ENCODE measurements at places on chromosomes 3 and 15.

DNA sequence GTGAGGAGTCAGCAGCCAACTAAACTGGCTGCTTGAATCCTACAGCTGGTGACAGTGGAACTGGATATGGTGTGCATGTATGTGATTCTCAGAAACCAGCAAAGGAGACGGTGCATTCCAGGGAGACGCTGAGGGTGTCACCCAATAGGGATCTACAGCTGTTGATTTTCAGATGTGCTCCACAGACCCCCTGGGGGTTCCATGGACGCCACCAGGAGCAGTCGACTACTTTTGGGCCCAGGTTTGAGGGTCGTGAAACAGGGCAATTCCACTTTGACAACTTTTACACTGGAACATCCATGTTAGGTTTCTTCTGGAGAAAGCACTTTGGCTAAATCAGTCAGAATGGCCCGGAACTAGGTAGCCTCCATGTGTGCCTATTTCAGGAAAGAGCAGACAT is 71.5 kb upstream of the MEX3B start:
- DNase-seq, result no peak

DNA sequence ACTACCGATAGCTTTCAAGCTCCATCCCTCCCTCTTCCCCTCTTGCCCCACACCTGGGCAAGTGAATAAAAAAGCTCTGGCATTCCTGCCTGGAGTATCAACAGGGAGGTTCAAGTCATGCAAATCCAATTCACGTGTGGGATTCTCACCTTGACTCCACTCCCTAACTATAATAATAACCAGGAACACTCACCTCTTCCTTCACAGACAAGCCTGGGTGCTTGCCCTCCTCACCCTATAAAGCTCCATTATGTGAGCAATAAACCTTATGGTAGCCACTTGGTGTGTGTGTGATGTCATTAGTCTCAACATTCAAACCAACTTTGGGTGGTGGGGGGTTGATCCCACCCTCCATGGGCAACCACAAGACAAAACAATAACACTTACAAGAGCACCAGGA is 16.6 kb downstream of the CHDH start:
- no peak for DNase-seq

GRCh38 chr3:16849229-16849628 is 35.5 kb upstream of the PLCL2 start:
- DNase-seq, result no peak

DNA sequence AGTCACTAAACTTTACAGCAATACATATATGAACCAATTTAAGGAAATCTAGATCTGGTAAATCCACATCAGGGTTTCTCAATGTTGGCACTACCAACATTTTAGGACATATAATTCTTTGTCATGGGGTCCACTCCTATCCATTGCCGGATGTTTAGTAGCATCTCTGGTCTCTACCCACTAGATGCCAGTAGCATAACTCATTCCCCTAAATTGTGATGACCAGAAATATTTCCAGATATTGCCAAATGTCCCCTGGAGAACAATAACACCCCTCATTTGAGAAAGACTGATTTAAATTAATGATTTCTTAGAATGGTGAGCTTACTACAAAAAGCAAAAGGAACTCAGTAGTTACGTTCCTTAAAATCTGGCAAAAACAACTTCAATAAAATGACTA is 23.1 kb upstream of the ANKRD28 start:
- DNase-seq, result peak; percentile 11

- no peak for DNase-seq
Observed at GRCh38 chr15:58738046-58738707, 11.3 kb downstream of the ADAM10 start.

DNA sequence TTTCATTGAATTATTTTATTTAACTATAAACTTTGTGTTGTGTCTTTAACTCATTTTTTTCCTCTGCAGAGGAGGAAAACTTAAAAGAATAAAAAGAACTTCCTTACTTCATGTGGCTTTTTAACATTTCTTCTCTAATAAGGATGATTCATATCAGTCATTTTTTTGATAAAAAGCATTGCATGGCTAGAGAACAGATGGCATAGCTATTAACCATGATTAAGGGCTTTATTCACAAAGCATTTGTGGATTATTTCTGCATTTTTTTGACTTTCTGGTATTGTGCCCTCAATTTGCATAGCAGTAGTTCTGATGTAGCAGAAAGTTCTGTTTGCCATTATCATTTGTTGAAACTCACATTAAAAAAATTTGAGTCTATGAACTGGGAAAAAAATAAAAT is 540.8 kb downstream of the SI start:
- no peak for DNase-seq

DNA sequence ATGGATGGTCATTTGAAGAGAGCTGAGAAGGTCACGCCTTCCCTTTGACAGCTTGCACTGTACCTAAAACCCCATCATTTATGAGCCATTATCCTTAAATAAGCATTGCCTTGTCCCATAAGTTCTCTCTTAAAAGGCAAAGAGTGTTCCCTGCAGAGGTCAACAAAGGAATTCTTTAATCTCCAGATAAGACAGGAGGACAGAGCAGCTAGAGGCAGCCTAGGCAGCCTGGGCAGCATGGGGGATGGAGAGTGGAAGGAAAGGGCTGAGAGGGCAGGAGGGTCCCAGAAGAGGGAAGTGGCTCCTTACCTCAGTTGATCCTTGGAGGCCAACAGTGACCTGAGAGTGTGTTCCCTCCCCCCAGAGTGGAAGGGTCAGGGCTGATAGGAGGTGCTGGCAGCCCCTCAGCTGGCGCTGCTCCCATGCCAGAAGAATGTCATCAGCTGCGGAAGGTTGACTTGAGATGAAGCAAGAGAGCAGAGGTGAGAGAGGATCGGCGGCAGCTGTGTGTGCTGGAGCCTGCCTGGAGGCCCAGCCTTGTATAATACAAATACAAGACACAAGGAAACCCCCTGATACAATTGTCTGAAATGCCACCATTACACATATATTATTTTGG is 12.8 kb downstream of the KBTBD13 start:
- DNase-seq, result no peak

DNA sequence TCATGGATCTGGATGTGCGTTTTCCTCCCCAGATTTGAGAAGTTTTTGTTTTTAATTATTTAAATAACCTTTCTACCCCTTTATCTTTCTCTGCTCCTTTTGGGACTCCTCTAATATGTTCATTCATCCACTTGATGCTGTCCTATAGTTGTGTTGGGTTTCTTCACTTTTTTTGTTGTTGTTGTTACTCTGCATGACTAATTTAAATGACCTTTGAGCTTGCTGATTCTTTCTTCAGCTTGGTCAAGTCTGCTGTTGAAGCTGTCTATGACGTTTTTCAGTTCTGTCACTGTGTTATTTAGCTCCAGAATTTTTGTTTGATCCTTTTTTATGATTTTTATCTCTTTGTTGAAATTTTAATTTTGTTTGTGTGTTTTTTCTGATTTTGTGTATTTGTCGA is 463.6 kb upstream of the ALCAM start:
- DNase-seq, result no peak

- no peak for DNase-seq
Observed at GRCh38 chr15:66898656-66899386, 166.6 kb upstream of the SMAD3 start.

- DNase-seq, result no peak
Observed at GRCh38 chr15:75775296-75776064, 62.8 kb upstream of the CSPG4 start.

DNA sequence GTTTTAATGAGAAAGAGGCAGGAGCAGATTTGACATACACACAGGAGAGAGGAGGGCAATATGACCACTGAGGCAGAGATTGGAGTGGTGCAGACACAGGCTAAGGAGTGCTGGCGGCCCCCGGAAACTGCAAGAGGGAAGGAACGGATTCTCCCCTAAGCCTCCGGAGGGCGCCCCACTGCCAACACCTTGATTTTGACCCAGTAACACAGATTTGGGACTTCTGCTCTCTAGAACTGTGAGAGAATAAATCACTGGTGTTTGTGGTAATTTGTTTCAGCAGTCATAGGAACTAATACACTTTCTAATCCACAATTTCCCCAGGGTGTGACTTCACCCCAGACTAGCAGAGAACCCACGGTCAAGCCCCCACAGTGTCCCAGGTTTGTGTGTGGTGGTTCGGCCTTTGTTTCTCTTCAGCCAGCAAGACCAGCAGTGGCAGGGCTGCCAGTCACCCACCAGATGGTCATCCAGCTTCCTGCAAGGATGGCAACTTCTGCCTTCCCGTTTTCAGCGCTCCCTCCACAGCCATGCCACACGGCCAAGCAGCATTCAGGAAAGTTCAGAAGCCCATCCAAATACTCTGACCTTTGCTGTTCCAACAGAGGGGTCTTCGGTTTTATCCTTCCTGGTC is 23.6 kb upstream of the TSPAN3 start:
- DNase-seq, result no peak

GRCh38 chr3:129648391-129648790 is 41.9 kb upstream of the PLXND1 start:
- no peak for DNase-seq

DNA sequence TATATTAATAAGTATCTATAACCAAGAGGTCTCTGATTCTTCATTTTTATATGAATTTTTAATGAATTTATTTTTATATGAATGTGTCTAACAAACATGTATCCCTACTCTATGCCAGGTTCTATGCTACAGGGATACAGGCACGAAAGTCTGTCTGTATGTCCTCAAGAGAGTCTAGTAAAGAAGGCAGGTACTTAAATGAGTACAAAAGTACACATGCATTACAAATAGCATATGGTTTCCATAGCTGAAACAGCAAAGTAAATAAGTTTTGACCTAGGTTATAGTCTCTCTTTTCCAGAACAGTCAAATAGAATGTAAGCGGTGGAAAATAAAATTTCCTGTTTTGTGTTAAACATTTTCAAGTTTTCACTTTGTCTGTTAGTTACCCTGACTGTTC is 13.3 kb upstream of the ABHD10 start:
- no peak for DNase-seq

GRCh38 chr3:158768881-158769543 is 32.8 kb upstream of the MFSD1 start:
- peak; percentile 89 for DNase-seq

DNA sequence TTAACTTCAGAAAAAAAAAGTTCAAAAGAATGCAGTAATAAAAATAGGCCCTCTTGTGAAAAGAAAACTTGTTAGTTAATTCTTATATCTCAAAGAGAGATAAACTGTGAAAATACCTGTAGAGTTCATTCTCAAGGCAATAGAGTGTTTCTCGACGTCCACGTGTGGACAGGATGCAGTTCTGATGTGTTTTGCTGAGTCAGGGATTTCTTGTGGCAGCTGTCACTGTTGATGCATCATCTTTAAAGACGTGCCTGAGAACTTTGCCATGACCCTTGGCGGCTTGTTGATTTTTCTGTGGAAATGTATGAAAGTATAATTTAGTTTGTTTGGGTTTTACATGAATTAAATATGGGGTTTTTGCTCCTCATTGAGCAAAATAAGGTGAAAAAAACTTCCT is 702.2 kb downstream of the NLGN1 start:
- no peak for DNase-seq

GRCh38 chr3:49006408-49007067 is 653 bp upstream of the WDR6 start:
- no peak for DNase-seq

- no peak for DNase-seq
Observed at GRCh38 chr3:188646592-188646991, 492.6 kb downstream of the LPP start.

- no peak for DNase-seq
Observed at GRCh38 chr3:87009271-87009670, 18.3 kb upstream of the VGLL3 start.

DNA sequence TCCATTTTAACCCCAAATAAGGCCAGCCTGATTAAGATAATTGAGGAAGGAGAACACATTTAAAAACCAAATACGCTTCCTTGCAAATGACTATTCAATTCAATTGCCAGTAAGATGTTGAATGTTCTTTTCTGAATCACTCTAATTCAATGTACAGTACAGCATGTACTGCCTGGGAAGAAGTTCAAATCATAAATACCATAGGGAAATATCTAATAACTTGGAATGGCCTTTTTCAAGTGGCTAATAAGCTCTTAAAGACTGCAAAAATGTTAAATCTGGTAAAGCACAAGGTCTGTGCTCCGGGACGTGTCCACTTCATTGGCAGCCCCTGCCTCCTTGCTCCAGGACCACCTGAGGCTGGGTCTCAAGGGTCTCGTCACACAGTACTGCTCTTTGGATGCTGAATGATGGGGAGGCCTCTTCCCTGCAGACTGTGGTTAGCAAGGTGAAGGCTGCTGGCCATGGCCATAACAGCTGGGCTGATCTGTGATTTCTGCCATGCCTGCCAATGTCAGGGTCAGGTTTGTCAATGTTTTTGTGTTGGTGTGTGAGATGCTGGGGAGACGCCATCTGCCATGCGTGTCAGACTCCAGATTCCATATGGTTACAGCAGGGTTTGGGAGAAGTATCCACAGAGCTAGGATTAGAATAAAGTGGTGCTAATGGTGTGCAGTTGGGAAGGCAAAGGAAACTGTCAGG is 300.5 kb downstream of the ADAMTS17 start:
- no peak for DNase-seq

- peak; percentile 26 for DNase-seq
Observed at GRCh38 chr3:159273608-159274007, 471.8 kb downstream of the MFSD1 start.

GRCh38 chr3:46504789-46505188 is 7.0 kb downstream of the RTP3 start:
- DNase-seq, result no peak

GRCh38 chr3:43097400-43098080 is 8.3 kb downstream of the POMGNT2 start:
- no peak for DNase-seq

DNA sequence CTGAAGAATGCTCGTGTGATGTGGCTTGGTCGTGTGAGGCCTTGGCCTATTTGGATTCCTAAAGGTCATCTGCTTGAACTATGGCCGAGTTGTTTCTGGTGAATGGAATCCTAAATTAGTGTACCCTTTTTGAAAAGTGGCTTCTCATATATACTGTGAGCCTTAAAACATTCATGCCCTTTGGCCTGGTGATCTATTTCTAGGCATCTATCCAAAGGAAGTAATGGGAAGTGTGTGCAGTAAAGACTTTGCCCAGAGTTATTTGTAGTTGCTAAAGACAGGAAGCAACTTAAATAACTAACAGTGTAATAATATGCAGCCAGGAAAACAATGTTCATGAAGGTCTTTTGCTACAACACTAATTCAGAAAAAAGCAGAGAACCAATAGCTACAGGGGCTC is 3.0 kb downstream of the DGKG start:
- DNase-seq, result no peak

- DNase-seq, result no peak
Observed at GRCh38 chr3:52298149-52299098, 10.8 kb downstream of the GLYCTK start.

GRCh38 chr3:56624725-56625124 is 58.3 kb downstream of the TASOR start:
- DNase-seq, result peak; percentile 42

GRCh38 chr3:154029926-154030325 is 91.3 kb upstream of the ARHGEF26 start:
- no peak for DNase-seq

- peak; percentile 30 for DNase-seq
Observed at GRCh38 chr3:41519746-41520145, 320.4 kb downstream of the CTNNB1 start.
